ENCODE measurements at places on chromosomes 3 and 15.

- no peak for DNase-seq
Measured at GRCh38 chr15:37135225-37135624, 34.9 kb upstream of the MEIS2 start.

GRCh38 chr3:10600296-10600714 lies 94.9 kb upstream of the ATP2B2 start:
- DNase-seq, result no peak

GRCh38 chr3:150455341-150455740 lies 47.2 kb downstream of the TSC22D2 start:
- no peak for DNase-seq

GRCh38 chr3:50639055-50639494 lies 22.1 kb downstream of the MAPKAPK3 start:
- DNase-seq, result no peak

- DNase-seq, result no peak
Measured at GRCh38 chr15:98076021-98076816, 115.7 kb downstream of the ARRDC4 start.

GRCh38 chr15:43789409-43789808 lies 2.7 kb upstream of the SERF2 start:
- DNase-seq, result no peak
